Ammon's horn (tissue), 1 donor: ENCODE measurements at places on chromosomes 7 and 10.

- DNase-seq = no peak
These were observed 86.0 kb upstream of the DIP2C start for GRCh38 chr10:775245-776075.

DNA sequence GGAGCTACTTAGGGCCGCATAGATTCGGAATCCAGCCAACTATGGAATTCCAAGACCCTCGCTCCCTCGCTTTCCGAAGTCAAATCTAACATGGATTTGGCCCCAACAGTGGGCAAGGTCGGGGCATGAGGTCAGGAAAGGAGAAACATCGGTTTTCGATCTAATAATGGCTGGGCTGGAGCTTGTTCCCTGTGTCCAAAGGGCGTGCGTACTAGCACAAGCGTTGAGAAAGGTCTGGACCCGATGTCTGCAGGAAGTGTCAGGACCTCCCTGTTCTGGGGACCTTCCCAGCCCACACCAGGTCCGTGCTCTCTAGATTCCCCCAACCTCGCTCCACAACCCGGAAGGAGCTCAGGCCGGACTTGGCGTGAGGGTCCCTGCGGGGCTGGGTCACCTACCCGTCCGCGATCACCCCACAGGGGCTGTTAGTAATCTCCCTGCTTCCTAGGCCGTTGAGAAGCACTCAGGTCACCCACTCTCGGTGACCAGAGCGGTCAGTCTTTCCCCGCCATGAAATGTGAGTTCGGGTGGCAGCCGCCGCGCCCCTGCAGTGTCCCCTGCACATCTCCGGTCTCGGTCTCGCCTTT lies 4.8 kb downstream of the FEZF1 start:
- DNase-seq = no peak

DNA sequence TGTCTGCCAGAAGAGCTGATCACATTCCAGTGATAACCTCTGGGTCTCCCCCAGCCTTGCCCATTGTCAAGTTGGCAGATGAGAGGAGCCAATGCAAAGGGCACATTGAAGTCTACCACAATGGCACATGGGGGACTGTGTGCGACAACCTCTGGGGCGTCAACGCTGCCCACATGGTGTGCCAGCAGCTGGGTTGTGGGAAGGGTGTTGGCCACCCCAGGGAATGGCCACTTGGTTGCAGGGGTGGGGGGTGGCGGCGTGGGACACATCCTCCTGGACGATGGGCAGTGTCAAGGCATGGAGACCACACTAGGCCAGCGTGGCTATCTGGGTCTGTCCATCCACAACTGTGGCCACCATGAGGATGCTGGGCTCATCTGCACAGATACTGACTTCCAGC lies 43.4 kb downstream of the CUZD1 start:
- no peak for DNase-seq

GRCh38 chr7:35792873-35793489 lies 7.9 kb upstream of the SEPTIN7 start:
- DNase-seq = peak; percentile 61

- no peak for DNase-seq
These were observed 80.6 kb downstream of the ORC5 start for GRCh38 chr7:104127204-104127603.

- no peak for DNase-seq
These were observed 1.0 kb downstream of the STX1A start for GRCh38 chr7:73718438-73718881.

- no peak for DNase-seq
These were observed 356.9 kb downstream of the ARL4A start for GRCh38 chr7:13044309-13044708.

DNA sequence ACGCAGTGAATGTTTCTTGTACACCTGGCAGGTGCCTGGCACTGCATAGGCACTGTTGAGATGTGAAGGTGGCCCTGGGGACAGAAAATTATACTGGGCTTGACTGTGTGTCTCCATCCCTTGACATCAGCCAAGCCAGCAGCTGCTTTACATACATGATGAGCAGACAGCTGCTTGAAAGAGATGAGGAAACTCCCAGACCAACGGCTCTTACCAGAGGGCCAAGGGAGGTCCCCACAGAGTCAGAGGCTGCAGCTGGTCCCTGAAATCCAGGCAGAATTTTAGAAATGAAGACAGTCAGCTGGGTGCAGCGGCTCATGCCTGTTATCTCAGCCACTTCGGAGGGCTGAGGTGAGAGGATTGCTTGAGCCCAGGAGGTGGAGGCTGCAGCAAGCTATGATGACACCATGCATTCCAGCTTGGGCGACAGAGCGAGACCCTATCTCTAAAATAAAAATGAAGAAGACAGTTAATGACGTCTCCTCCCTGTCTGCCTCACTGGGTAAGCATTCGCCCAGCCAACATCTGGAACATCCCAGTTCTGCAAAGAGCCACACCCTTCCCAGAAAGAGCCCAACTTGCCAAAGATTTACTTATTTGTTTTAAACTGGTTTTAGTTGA lies 17.6 kb downstream of the LIMK1 start:
- no peak for DNase-seq

- DNase-seq = peak; percentile 18
These were observed 97.8 kb downstream of the ABCC2 start for GRCh38 chr10:99880080-99880835.

- DNase-seq = no peak
These were observed 71.7 kb downstream of the MTURN start for GRCh38 chr7:30206491-30206890.

DNA sequence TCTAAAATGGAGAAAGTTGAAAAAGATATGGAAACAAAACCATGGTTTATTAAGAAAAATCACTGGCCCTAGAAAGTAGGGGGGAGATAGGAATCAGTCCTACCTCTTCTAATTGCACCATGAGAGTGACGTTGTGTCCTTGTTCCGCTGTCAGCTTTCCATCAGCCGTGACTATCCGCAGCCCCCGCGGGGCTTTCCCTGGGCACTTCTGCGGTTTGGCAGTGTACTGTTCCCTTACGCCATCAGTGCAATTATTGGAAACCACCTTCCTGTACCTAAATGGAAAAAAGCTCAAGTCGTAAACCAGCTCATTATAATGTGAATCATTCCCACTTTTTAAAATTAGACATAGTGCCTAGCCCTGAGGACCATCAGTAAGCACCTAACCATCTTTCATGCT lies 512.2 kb downstream of the SORCS1 start:
- DNase-seq = no peak

DNA sequence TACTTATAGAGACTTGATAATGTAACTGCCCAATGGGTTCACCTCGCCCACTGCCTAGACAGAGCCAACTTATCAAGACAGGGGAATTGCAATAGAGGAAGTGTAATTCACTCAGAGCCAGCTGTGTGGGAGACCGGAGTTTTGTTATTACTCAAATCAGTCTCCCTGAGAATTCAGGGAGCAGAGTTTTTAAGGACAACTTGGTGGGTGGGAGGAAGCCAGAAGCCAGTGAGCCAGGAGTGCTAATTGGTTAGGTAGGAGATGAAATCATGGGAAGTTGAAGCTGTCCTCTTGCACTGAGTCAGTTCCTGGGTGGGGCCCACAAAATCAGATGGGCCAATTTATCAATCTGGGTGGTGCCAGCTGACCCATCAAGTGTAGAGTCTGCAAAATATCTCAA lies 20.1 kb upstream of the C7orf33 start:
- no peak for DNase-seq

GRCh38 chr10:94607111-94607510 lies 61.5 kb downstream of the HELLS start:
- DNase-seq = no peak

- no peak for DNase-seq
These were observed 25.5 kb downstream of the DDC start for GRCh38 chr7:50539725-50540124.

GRCh38 chr7:150826061-150826849 lies 25.7 kb downstream of the TMEM176A start:
- DNase-seq = no peak

GRCh38 chr7:117065571-117066150 lies 112.4 kb downstream of the ST7 start:
- no peak for DNase-seq

GRCh38 chr7:72435366-72435765 lies 23.2 kb upstream of the CALN1 start:
- DNase-seq = peak; percentile 36

DNA sequence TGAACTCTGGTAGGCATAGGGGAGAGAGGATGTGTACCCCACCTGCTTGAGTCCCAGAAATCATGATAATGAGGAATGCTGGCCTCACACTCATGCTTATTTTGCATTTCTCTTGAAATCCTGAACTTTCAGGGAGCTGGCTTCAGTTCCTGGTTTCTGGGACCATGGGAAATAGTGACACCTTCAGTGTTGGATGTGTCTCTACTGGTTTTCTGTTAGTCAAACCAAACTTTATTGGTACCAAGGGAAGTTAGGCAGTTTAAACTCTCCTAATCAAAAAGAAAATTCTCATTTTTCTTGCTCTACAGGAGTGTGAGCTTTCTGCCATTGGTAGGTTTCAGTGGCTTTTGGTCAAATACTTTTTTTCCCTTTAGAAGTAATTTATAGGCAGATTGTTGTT lies 11.8 kb upstream of the PCGF5 start:
- DNase-seq = no peak

DNA sequence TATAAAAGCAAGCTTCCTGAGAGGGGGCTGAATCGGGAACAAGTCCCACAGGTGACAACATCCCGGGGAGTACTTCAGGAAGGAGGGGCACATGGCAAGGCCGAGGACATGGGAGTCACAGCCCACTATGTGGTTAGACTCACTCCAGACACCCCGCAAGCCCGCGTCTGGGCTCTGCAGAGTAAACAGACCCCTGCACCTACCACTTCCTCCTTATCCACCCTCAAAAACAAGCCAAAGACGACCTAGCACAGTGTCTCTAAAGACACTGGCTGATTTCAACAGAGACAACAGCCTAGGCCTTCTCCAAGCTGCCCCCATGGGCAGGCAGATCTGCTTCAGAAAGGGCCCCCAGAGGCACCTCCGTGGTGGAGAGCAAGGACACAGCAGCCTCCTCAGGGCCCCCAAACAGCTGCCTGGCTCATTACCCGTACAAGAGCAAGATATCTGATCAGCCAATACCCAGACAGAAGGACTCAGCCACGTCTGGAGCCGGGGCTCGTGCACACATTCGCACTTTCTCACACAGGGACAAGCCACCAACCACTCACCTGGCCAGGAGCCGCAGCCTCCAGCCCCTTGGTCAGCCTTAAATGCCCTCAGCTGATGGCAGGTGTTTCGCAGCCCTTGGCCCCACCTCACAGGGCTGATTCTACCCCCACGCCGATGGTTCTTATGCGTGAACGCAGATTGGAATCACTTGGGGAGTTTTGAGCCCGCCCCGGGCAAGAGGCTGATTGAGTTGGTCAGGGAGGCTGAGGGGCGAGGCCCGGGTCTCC lies 10.7 kb upstream of the KPNA7 start:
- DNase-seq = no peak

DNA sequence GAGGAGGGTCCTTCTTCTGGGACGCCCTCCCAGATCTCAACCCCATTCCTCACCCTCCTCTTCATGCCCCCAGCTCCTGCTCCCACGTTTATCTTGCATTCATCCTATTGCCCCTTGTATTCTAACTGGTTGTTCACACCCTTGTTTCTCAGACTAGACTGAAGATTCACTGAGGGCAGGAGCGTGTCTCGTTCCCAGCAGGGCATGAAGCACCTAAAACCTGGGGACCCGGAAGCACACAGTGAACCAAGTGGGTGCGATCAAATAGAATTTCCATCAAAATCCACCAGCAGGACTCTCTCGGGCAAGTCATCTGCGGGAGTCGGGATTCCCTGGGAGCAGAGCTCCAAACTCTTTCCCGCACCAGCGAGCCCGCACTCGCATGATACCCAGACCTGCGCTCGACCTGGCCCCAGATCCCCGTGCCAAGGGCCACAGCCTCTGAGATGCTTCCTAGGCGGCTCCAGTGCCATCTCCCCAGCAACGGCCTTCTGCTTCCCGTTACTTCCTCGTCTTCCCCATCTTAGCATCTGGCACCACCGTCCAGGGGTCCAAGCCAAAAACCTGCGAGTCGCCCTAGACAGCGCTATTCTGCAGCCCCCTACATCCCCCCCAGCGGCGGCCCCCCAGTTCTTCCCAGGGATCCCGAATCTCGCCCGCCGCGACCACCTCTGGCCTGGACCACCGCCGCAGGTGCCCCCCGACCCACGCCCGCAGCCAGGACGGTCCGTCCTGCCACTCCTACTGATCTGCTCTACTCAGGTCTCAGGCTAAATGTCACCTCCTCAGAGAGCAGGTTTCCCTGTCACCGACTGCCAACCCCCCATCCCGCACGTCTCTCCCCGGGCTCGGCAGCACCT lies 6.1 kb upstream of the GBX1 start:
- no peak for DNase-seq

DNA sequence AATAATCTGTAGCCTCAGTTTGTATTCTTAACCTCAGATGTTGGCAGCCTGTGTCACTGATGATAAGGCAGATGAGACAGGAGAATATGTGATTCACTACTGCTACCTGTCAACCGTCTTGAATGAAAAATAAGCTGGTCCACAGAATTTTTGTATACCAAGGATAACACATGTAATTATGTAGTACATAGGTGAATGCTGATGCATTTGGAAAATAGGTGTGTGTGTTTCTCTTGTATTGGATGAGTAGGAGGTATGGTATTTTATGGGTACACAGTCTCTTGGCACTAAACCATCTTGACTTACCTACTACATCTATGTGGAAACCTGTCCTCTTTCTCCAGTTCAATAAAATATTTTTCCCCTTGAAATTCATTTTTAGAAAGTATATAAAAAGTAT lies 20.7 kb upstream of the ZRANB1 start:
- DNase-seq = no peak

- no peak for DNase-seq
These were observed 26.2 kb upstream of the EXOC6 start for GRCh38 chr10:92822060-92822634.

DNA sequence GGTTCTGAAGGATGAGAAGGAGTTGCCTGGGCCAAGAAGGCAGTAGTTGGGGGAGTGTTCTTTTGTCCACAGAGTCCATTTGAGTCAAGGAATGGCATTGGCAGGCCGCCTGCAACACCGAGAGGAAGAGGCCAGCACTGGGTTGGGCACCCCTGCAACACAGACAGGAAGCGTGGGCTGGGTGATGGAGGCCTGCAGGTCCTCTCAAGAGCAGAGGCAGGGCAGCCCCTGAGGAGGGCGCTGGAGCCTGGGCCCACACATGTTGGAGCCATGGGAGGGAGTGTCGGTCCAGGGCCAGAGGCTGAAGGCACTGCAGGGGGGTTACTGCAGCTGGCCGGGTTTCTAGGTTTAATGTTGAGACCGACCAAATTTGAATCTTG lies 137.3 kb downstream of the PTPN20 start:
- no peak for DNase-seq

DNA sequence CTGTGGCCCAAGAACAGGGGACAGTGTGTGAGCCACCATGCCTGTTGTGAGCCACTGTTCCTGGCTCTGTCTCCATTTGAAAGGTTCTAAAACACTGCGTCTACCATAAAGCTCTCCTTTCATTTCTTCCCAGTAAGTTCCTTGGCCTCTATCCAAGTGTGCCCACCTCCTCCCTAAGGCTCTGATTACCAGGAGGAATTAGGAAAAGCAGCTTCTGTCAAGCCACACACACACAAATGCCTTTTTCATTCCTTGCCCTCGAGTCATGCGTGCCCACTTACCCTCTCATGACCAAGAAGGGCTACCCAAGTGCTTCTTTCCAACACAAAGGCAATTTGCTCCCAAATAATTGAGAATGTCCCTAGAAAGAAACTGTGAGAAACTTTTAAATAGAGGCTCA lies 70.8 kb upstream of the PARD3 start:
- DNase-seq = no peak

- no peak for DNase-seq
These were observed 70.6 kb upstream of the AKR1E2 start for GRCh38 chr10:4755286-4755989.

- no peak for DNase-seq
These were observed 8.8 kb upstream of the ATRNL1 start for GRCh38 chr10:115084277-115084850.
